Stimulated activated CD8-positive, alpha-beta memory T cell treated with anti-CD3 and anti-CD28 coated beads, Interleukin-2, amount 100 ng/mL, for 1 hour (primary cell): ENCODE measurements at places on chromosomes 7 and 10.

DNA sequence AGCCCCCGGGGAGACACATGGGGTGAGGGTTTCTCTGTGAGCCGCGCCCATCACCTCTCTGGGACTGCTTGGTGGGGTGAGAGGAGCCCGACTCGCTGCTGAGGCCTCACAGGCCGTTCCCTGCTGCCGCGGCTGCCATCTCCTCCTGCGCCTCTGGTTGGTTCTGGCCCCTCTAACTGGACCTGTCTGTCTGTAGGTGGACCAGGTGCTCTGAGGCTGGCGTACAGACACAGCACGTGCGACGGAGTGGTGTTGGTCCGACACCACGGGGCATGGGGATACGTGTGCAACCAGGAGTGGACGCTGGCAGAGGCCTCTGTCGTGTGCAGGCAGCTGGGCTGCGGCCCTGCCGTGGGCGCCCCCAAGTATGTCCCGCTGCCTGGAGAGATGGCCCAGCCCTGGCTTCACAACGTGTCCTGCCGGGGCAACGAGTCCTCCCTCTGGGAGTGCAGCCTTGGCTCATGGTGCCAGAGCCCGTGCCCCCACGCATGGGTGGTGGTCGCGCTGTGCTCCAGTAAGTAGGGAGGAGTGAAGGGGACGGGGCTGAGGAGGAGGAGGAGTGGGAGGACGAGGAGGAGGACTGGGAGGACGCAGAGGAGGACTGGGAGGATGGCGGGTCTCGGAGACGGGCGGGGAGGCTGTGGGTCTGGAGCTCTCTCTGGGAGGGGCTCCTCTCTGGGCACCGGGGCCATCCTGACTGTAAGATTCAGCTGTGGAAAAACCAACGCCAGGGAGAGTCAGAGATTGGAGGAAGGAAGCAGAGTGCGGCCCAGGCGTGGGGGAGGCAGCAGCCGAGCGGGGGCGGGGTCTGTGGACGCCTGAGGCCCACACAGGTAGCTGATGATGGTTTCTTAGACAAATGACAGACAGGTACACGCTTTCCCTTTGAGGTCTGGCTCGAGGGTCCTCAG lies 2.6 kb downstream of the SCART1 start:
- DNase-seq, result no peak

DNA sequence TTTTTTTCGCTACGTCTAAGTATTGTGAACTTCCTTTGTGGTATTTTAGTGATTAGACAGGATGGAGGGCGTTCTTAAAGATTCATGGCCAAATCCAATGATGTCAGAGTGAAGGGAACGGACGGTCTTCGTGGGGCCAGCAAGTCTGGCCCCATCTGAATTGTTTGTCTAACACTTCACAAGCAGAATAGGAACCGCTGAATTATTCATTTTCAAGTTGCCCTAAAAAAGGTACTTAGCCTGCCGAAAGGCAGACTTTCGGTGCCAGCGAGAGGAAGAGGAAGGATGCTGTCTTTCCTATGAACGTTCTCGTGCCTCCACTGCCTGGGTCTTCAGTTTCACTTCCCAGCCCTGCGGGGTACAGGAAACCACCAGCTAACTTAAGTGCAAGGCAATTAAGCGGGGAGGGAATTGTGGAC lies 145.7 kb upstream of the SH2B2 start:
- DNase-seq, result no peak

GRCh38 chr10:61971003-61971325 lies 69.5 kb downstream of the ARID5B start:
- DNase-seq, result no peak

DNA sequence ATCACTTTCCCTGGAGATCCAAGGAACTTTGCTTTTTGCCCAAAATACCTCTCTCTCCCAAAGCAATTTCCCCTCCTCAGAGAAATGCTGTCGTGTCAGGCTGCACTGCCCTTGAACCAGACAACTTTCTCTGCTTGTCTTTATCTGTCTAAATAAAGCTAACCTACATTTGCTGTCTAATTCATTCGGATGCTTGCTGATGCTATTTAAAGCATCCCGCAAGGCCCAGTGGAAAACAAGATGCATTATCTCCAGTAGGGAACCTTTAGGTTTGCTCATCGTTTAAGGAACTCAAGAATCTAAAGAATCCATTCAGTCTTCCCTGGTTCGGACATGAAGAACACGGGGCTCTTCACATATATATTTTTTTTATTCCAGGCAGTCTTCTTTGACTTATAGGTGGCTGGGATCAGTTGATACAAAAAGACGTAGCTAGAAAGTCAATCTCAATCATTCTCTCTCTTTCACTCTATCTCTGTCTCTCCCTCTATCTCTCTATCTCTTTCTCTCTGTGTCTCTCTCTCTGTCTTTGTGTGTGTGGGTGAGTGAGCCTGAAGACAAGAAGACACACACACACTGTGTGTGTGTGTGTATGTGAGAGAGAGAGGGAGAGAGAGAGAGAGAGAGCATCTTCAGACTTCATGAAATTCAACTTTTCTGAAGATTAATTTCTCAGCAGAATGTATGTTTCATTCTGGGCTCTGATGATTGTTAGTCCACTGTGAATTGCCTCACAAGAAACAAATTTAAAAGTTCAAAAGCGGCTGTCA lies 92.8 kb upstream of the MKLN1 start:
- DNase-seq, result no peak

- no peak for DNase-seq
Observed at GRCh38 chr10:26555719-26556368, 117.7 kb downstream of the APBB1IP start.

DNA sequence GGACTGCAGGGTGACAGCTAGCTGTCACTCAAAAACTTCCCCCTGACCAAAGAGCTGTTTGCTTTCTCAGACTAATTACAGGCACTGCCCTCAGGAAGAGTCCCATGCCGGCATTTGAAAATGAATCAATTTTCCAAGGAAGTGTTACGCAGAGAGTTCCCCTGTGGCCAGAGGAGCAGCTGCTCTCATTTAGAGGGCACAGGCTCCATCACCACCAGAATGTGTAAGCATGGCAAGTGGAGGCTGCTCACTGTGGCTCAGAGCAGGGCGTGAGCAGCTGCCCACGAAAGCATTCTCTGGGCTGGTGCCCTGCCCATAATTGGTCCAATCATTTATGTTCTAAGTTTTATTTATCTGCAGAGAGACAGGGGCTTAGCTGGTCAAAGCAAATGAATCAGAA lies 202.2 kb downstream of the RAMP3 start:
- no peak for DNase-seq

DNA sequence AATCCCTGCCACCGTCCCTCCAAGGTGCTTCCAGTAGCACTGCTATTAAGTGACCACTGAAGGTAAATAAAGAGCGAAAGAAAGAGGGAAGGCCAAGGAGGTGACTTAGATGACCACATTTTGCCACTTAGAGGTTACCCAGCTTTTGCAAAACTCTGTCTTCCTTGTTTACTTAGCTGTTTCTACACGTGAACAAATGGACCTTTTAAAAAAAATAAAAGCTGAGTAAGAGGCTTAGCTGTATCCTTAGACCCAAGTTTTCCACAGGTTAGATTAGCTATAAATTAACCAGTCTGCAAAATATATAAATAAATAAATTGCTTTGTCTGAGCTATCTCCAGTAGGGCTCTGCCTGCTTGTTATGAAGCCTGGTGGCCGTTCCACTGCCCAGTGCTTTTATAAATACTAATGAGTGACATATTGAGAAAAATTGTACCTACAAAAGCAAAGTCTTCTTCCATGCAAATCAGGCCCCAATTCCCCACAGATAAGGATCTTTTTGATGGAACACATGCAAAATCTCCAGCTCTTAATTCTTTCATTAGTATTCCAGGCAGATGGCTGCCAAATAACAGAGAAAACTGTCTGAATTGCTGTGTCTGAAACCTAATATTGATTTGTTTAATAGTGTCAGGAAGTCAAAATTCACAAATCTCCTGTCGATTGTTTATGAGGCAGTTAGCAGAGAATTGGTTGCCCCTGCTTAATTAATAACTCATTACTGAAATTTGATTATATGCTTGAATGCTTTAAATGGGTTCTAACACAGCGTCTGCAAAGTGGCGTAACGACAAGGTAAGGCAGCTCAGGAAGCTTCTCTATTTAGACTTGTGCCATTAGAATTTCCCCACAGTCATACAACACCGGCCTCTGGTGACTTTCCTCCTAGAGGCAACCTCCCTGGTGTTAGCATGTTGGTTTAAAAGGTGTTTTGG lies 176.7 kb downstream of the EMX2 start:
- no peak for DNase-seq

DNA sequence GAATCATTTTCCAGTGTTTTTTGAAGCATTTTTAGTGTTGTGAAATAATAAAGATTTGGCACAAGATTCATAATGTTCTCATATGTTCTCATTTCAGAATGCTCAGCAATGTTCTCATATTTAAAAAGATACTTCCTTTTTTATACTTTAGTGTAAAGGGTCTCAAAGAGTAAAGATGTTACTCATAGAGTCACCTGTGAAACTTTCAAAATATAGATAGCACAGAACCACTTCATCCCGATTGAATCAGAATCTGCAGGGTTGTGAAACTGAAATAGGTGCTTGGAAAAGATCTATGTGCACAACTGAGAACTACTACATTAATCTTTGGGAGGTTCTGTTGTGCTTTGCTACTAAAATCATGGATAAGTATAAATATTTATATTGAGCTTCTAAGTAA lies 144.7 kb downstream of the MDFIC start:
- no peak for DNase-seq

GRCh38 chr10:32956365-32957197 lies 1.4 kb downstream of the ITGB1 start:
- no peak for DNase-seq

- DNase-seq, result no peak
Observed at GRCh38 chr7:85115862-85116261, 71.0 kb downstream of the SEMA3D start.

GRCh38 chr10:93138113-93138870 lies 64.6 kb downstream of the CYP26A1 start:
- DNase-seq, result no peak

GRCh38 chr7:151514461-151515275 lies 5.0 kb downstream of the RHEB start:
- DNase-seq, result no peak

GRCh38 chr7:46389146-46389545 lies 468.1 kb upstream of the IGFBP3 start:
- no peak for DNase-seq

GRCh38 chr10:92490387-92490786 lies 83.5 kb downstream of the IDE start:
- no peak for DNase-seq

GRCh38 chr7:15603124-15603523 lies 41.3 kb upstream of the AGMO start:
- no peak for DNase-seq

- no peak for DNase-seq
Observed at GRCh38 chr10:33345236-33345635, 10.8 kb upstream of the NRP1 start.

DNA sequence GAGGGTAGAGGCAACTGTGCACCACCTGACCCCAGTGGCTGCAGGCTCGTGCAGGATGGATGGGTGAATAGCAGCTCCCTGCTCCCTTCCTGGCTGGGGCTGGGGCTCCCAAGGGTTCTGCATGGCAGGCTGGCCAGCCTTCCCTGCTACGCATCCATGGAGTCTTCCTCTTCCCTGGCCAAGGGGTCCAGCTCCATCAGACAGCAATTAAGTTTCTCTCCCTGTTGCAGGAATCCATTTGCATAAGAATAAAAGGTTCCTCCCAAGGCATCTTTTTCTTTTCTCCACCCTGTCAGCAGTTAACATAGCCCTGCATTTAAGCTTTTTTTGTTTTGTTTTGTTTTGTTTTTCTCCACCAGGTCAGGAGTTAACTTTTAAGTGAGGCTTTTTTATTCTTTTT lies 10.0 kb upstream of the CPA2 start:
- no peak for DNase-seq

DNA sequence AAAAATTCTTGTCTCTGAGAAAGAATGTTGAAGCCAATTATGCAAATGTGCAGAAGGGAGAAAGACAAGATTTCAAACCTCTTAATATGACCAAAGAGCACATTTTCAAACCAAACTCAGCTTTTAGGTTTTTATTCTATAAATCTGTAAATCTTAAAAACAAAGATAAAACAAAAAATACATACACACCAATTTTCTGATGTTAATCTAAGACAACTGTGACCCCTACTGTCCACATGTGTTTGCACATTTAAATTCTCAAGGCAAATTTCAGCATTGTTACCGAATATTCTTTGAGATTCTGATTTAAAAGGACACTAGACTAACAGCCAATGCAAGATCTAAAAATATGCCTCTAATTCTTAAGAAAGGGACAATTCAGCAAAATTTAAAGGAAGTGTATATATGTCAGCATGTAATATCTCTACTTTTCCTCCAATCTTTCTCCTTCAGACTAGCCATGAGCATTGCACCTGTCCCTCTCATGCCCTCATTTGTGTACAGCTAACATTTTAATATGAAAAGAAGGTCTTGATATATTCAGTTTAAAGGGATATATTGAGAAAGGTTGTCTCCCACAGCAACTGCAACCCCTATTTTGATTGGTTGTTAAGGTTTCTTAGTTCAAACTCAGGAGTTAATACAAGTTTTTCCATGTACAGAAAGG lies 417.9 kb downstream of the IPMK start:
- no peak for DNase-seq

GRCh38 chr10:77965294-77965693 lies 38.7 kb upstream of the DLG5 start:
- no peak for DNase-seq

DNA sequence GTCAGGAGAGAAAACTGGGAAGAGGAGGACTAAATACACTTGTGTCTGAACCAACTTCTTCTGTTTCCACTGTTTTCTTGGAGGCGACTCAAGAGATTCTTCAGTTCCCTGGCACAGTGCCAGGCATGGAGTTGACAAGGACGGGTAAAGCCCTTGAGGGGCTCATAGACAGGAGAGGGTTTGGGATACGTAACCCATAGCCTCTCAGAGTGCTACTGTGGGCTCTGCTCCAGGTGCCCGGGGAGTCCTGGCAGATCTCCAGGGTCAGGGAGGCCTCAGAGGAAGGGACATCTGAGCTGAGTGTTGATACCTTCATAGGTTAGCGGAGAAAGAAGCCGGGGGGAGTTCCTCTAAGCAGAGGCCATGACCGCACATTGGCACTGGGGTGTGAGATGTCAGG lies 42.0 kb downstream of the GALNT17 start:
- DNase-seq, result no peak

DNA sequence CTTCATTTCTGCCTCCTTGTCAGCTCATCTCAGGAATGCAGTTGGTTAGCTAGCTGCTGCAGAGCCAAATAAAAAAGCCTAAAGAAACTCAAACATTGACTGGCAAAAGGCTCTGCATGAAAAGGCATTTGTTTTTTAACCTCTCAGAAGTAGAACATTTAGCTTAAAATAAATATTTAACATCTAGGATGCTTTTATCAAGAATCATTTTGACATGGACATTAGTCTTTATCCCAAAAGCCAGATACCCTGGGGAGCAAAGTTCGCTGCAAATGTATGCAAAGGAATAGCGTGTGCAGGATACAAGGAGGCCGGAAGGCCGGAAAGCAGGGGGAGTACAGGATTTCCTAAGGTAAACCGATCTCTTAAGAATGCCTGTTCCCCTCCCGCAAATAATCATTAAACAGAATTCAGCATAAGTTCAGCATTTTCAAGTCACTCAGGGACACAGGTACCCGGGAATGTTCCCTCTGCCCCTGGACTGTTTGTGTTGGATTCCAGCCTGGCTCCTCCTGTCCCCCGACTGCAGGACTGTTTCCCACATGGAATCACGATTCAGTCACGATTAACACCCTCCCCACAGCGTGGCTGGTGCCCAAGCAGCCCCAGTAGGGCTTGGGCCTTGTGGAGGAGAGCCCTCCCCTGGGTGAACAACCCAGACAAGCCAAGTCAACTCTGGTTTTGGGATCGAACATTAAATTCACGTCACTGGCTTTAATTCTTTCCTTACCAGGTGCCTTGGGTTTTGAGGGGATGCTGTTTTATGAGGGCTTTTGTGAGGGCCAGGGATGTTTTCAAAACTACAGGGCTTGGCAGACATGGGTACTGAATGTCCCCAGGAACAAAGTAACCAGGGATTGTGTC lies 97.8 kb downstream of the HIPK2 start:
- DNase-seq, result no peak
